Esophagus muscularis mucosa (tissue), 4 donors: ENCODE measurements at places on chromosomes 7 and 10. TPM values are rescaled to one million over a fixed set of nuclear protein-coding genes. Genes with fewer than 3 reads are reported as not detected.

- H3K36me3 ChIP-seq, result no peaks in the 10 kb centered on the region
- no peak overlapping the region for H3K4me3 ChIP-seq
- no peak overlapping the region for H3K27ac ChIP-seq
- no peaks in the 10 kb centered on the region for H3K27me3 ChIP-seq
These were observed 213.1 kb downstream of the CREB5 start for GRCh38 chr7:28625432-28625831.

DNA sequence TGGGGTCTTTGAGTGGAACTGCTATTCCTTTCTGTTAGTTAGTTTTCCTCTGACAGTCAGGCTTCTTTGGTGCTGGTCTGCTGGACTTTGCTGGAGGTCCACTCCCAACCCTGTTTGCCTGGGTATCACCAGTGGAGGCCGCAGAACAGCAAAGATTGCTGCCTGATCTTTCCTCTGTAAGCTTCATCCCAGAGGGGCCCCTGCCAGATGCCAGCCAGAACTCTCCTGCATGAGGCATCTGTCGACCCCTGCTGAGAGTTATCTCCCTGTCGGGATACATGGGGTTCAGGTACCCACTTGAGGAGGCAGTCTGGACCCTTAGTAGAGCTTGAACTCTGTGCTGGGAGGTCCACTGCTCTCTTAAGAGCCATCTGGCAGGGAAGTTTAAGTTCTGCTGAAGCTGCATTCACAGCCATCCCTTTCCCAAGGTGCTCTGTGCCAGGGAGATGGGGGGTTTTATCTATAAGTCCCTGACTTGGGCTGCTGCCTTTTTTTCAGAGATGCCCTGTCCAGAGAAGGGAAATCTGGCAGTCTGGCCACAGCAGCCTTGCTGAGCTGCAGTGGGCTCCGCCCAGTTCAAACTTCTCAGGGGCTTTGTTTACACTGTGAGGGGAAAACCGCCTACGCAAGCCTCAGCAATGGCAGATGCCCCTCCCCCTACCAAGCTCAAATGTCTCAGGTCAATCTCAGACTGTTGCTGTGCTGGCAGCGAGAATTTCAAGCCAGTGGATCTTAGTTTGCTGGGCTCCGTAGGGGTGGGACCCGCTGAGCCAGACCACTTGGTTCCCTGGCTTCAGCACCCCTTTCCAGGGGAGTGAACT lies 89.7 kb upstream of the CDK6 start:
- no peak overlapping the region for H3K4me3 ChIP-seq
- H3K36me3 ChIP-seq, result no peaks in the 10 kb centered on the region

GRCh38 chr7:36185756-36186155 lies 32.7 kb downstream of the EEPD1 start:
- no peaks in the 10 kb centered on the region for H3K36me3 ChIP-seq
- no peaks in the 10 kb centered on the region for H3K27me3 ChIP-seq
- no peak overlapping the region for H3K27ac ChIP-seq

GRCh38 chr7:108660465-108660864 lies 90.8 kb downstream of the DNAJB9 start:
- no peak overlapping the region for H3K27ac ChIP-seq
- no peak for DNase-seq
- no peaks in the 10 kb centered on the region for H3K36me3 ChIP-seq
- H3K4me3 ChIP-seq, result no peak overlapping the region
- H3K4me1 ChIP-seq, result no peaks in the 10 kb centered on the region
- H3K27me3 ChIP-seq, result no peaks in the 10 kb centered on the region

HOXA13 gene
- total RNA-seq, result not detected

CALML5 gene
- not detected for total RNA-seq

DNA sequence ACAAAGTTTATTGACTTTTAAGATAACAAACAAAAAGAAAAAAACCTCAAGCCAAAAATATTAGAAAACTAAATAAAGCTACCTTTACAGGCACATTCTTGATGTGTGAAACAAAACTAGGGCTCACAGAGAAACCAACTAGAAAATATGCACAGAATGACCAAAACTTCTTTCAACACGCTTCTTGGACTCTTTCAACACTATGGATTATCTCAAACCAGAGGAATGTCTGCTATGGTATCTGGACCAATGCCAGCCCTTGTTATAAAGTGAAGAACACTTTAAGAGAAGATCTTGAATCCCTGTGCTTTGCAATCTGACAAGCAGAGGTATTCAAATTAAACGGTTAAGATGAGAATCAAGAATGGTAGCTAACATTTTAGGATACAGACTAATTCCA lies 76.6 kb downstream of the DNAJC1 start:
- no peak for DNase-seq
- H3K27ac ChIP-seq, result no peak overlapping the region
- no peaks in the 10 kb centered on the region for H3K27me3 ChIP-seq
- no peak overlapping the region for H3K4me3 ChIP-seq

DNA sequence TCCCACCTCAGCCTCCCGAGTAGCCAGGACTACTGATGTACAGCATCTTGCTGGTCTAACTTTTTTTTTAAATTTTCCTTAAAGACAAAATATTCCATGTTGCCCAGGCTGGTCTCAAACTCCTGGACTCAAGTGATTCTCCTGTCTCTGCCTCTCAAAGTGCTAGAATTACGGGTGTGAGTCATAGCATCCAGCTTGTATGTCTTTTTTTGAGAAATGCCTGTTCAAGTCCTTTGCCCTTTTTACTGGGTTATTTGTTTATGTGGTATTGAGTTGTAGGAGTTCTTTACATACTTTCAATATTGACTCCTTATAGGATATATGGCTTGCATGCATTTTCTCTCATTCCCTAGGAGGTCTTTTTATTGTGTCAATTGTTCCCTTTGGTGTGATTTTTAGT lies 486.4 kb downstream of the MAGI2 start:
- H3K36me3 ChIP-seq, result no peaks in the 10 kb centered on the region
- no peaks in the 10 kb centered on the region for H3K4me1 ChIP-seq
- no peak overlapping the region for H3K27ac ChIP-seq
- no peak for DNase-seq
- H3K4me3 ChIP-seq, result no peak overlapping the region

- no peaks in the 10 kb centered on the region for H3K36me3 ChIP-seq
- no peak overlapping the region for H3K4me3 ChIP-seq
- no peak overlapping the region for H3K27ac ChIP-seq
- no peaks in the 10 kb centered on the region for H3K27me3 ChIP-seq
- no peak for DNase-seq
These were observed 82.2 kb upstream of the GNA12 start for GRCh38 chr7:2926120-2926895.

- no peaks in the 10 kb centered on the region for H3K27me3 ChIP-seq
- DNase-seq, result peak; percentile 72
These were observed 511.6 kb downstream of the CALN1 start for GRCh38 chr7:71900556-71900955.

TNKS2 gene
- 40.7 TPM for total RNA-seq

DNA sequence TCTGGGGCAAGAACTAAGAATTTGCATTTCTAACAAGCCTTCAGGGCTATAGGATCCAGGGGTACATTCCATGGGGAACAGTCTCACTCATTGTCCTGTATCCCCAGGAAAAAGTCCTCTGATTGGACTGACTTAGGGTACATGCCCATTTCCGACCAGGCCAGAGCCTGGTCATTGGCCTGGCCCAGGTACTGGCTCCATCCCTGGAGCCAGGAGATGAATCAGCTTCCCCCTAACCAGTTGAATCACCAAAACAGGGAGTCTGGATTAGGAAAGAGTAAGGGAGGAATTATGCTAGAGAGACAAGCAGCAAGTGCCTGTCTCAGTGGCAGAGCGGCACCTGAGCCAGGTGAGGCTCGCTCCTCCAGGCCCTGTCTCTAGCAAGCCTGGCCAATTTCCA lies 137.5 kb downstream of the FGFR2 start:
- peaks cover 45% of the 10 kb centered on the region for H3K4me1 ChIP-seq
- H3K27ac ChIP-seq, result peak overlapping the region; percentile 82
- H3K27me3 ChIP-seq, result no peaks in the 10 kb centered on the region
- H3K4me3 ChIP-seq, result no peak overlapping the region

DNA sequence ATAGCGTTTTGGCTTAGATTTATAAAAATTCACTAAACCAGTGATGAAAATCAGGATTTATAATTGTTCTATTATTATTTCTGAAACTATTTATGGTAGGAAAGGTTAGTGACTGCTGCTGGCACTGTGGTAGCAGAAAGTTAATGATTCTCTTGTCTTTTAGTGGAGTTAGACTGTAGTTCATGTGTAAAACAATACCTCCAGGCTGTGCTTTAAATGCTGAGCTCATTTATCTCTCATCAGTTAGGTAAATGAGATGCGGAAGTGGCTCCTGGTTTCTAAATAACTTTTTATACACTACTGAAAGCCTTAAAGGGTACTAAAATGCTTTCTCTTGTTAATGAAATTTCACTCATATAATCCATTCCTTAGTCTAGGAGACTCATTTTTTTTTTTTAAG lies 326.8 kb upstream of the POT1 start:
- no peaks in the 10 kb centered on the region for H3K4me1 ChIP-seq
- H3K27me3 ChIP-seq, result no peaks in the 10 kb centered on the region
- no peak overlapping the region for H3K27ac ChIP-seq
- H3K4me3 ChIP-seq, result no peak overlapping the region
- no peak for DNase-seq

- H3K4me3 ChIP-seq, result peak within 1 kb of the TSS; percentile 56
- H3K36me3 ChIP-seq, result no peaks in the 10 kb centered on the region
- no peak for DNase-seq
- H3K27me3 ChIP-seq, result peaks cover 21% of the 10 kb centered on the region
These were observed at the start of gene WDR86 for GRCh38 chr7:151409667-151410404. TSS of gene WDR86 (minus strand) at chr7:151410038. CDS start at chr7:151409589, 449 bp downstream.

CUBN gene
- 3.0 TPM for total RNA-seq

GRCh38 chr7:50285269-50285668 lies 19.2 kb upstream of the IKZF1 start:
- H3K27me3 ChIP-seq, result no peaks in the 10 kb centered on the region
- no peak for DNase-seq
- H3K36me3 ChIP-seq, result no peaks in the 10 kb centered on the region
- H3K4me3 ChIP-seq, result no peak overlapping the region

GRCh38 chr10:98361131-98362025 lies 53.6 kb downstream of the PYROXD2 start:
- DNase-seq, result peak; percentile 96
- H3K4me3 ChIP-seq, result peak overlapping the region; percentile 9
- H3K27ac ChIP-seq, result peak overlapping the region; percentile 58

- DNase-seq, result no peak
- no peaks in the 10 kb centered on the region for H3K36me3 ChIP-seq
- no peak overlapping the region for H3K4me3 ChIP-seq
- H3K27me3 ChIP-seq, result no peaks in the 10 kb centered on the region
These were observed 11.0 kb upstream of the BLVRA start for GRCh38 chr7:43747328-43748105.

TMEM273 gene
- 19.1 TPM for total RNA-seq

- no peaks in the 10 kb centered on the region for H3K36me3 ChIP-seq
- no peak overlapping the region for H3K4me3 ChIP-seq
- peaks cover 24% of the 10 kb centered on the region for H3K4me1 ChIP-seq
- DNase-seq, result no peak
- no peaks in the 10 kb centered on the region for H3K27me3 ChIP-seq
These were observed 2.1 kb downstream of the CASP7 start for GRCh38 chr10:113681533-113682470.

GRCh38 chr10:133400624-133401424 lies 6.9 kb downstream of the MTG1 start:
- H3K4me3 ChIP-seq, result no peak overlapping the region
- peaks cover 67% of the 10 kb centered on the region for H3K36me3 ChIP-seq
- H3K27me3 ChIP-seq, result no peaks in the 10 kb centered on the region
- H3K27ac ChIP-seq, result no peak overlapping the region
- DNase-seq, result no peak

FOXP2 gene
- 54.2 TPM for total RNA-seq

DNA sequence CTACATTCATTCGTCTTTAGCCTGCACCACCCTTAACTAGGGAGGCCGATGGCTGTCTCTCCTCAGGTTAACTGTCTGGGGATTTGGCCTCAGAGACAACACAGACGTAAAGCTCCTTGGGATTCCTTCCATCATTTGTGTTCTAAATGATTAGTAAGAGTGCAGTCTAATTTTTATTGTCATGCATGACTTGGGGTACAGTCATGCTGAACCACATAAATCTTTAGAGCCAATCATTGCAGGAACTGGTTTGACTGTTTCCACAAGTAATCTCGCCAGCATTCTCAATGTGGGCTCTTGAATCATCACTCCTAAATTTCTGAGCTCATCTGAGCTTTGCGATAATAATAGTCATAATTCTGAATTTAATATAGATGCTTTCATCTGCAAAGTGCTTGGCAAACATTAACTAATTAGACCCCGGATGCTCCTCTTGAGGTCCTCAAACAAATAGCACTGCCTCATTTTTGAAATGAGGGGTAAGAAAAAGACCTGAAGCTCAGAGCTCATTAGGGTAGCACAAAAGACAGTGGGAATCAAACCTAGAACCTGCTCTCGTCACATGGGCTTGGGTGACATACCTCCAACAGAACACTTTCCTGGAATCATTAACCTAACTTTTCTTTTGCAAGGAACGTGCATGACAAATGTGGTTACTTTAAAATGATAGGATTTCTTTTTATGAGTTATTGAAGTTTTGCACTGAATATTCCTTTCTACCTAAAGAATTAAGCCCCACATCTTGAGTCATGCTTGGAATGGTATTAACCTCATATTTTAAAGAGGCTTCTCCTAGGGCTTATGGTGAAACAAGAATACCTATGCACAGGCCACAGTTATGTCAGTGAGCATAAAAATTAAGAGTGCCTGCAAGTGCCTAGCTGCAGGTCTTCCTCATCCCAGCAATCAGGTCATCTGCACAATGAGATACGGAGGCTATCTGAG lies 118.9 kb upstream of the NRP1 start:
- no peaks in the 10 kb centered on the region for H3K27me3 ChIP-seq
- no peaks in the 10 kb centered on the region for H3K4me1 ChIP-seq
- H3K4me3 ChIP-seq, result no peak overlapping the region
- no peaks in the 10 kb centered on the region for H3K36me3 ChIP-seq
- no peak for DNase-seq
- no peak overlapping the region for H3K27ac ChIP-seq

DNA sequence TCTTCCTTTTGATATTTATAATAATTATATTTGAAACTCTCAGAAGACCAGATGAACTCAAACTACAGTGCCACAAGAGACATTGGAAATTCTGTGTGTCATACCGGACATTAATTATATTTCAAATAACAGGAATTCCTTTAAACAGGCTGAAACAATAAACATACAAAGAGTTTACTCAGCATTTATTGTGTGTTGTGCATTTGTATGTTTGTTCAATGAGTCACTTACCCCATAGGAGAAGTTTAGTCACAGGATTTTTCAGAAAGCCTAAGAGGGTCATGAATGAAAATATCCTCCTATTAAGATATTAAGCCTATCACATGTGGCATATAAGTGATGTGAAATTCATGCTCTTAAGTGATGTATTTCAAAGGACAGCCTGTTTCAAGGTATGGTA lies 566.8 kb downstream of the CNTNAP2 start:
- H3K4me3 ChIP-seq, result no peak overlapping the region
- H3K4me1 ChIP-seq, result no peaks in the 10 kb centered on the region
- no peaks in the 10 kb centered on the region for H3K36me3 ChIP-seq
- H3K27ac ChIP-seq, result no peak overlapping the region
- H3K27me3 ChIP-seq, result no peaks in the 10 kb centered on the region

DNA sequence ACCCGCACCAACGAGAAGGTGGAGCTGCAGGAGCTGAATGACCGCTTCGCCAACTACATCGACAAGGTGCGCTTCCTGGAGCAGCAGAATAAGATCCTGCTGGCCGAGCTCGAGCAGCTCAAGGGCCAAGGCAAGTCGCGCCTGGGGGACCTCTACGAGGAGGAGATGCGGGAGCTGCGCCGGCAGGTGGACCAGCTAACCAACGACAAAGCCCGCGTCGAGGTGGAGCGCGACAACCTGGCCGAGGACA lies 1.6 kb downstream of the VIM start:
- no peak for DNase-seq
- H3K4me3 ChIP-seq, result peak overlapping the region; percentile 87
- H3K27me3 ChIP-seq, result no peaks in the 10 kb centered on the region
- H3K27ac ChIP-seq, result peak overlapping the region; percentile 98
- H3K4me1 ChIP-seq, result peaks cover 81% of the 10 kb centered on the region
